ENCODE measurements at places on chromosomes 4 and X. TPM values are rescaled to one million over a fixed set of nuclear protein-coding genes. Genes with fewer than 3 reads are reported as not detected.

HTR2C gene
- not detected for polyA plus RNA-seq

SPATA4 gene
- not detected for polyA plus RNA-seq

TCEAL7 gene
- polyA plus RNA-seq = not detected

AMBN gene
- not detected for polyA plus RNA-seq

CWH43 gene
- not detected for polyA plus RNA-seq

CCDC160 gene
- polyA plus RNA-seq = not detected

DDX53 gene
- not detected for polyA plus RNA-seq

PABPC4L gene
- polyA plus RNA-seq = not detected

VSIG4 gene
- 25.1 TPM for polyA plus RNA-seq

SSX1 gene
- polyA plus RNA-seq = not detected

REELD1 gene
- 0.94 TPM for polyA plus RNA-seq

GYPA gene
- polyA plus RNA-seq = not detected

OTOP1 gene
- not detected for polyA plus RNA-seq

FAM149A gene
- not detected for polyA plus RNA-seq

MTCP1 gene
- polyA plus RNA-seq = 14.8 TPM

PDE5A gene
- polyA plus RNA-seq = 0.82 TPM

All from CD14-positive monocyte (primary cell).